ENCODE measurements at places on chromosomes 3 and 15.

- no peak for DNase-seq
Measured at GRCh38 chr3:133490468-133491351, 82.8 kb upstream of the CDV3 start.

DNA sequence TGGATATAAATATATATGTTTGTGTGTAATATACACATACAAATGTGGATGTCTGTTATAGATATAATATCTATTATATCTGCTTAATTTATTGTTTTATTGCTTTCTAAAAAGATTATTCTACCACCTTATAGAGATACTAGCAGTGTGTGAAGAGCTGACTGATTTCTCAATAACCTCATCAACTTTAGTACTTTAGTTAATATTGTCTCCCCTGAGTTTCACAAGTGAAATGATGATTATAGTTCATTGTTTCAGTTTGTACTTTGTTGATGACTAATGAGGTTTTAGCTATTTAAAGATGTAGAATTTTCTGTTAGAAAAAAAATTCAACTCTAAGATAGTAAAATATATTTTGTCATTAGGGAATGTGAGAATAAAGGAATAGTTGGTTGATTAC, 11.4 kb downstream of the RSRC1 start:
- DNase-seq, result no peak

DNA sequence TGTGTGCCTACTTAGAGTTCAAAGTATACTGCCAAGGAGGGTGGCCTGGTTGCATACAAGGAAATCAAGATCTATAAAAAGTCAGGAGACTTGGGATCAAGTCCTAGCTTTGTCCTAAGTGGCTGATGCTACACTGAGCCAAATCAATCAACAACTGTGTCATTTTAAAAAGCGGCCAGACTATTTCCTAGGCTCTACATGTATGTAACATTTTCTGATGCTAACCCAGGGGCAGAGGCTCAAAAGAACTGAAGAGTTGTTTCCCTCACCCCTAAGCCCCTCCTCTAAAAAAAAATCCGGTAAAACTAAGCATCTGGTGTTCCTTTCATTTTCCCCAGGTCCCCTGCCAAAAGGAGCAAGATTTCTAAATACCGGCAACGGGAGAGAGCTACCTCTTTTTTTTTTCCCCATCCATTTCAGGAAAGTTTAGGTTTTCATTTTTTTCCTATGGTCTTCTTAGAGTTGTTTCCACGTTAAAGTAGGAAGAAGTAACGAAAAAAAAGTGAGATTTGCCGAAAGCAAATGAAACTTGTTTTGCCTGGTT, 18.8 kb upstream of the CHD2 start:
- no peak for DNase-seq

DNA sequence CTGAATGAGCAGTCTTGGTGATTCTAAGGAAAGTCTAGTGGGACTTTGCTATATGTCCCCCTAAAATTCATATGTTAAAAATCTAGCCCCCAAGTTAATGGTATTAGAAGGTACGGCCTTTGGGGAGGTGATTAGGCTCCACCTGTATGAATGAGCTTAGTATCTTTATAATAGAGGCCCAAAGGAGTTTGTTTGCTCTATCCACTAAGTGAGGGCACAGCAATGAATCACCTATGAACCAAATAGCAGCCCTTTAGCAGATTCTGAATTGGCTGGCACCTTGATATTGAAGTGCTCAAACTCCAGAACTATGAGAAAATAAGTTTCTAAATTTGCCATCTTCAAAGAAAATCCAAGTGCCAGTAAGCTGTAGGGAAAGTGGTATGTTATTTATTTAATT, 187.9 kb downstream of the SUCNR1 start:
- DNase-seq, result no peak
